Activated CD4-positive, alpha-beta T cell treated with anti-CD3 and anti-CD28 coated beads, Interleukin-2, amount 10 ng/mL, durations not matched to agents 7 days and 5 days (primary cell): ENCODE measurements at places on chromosomes 13 and 19.

GRCh38 chr19:36331353-36332228, 47.4 kb downstream of the ZFP14 start:
- DNase-seq: peak; percentile 73

DNA sequence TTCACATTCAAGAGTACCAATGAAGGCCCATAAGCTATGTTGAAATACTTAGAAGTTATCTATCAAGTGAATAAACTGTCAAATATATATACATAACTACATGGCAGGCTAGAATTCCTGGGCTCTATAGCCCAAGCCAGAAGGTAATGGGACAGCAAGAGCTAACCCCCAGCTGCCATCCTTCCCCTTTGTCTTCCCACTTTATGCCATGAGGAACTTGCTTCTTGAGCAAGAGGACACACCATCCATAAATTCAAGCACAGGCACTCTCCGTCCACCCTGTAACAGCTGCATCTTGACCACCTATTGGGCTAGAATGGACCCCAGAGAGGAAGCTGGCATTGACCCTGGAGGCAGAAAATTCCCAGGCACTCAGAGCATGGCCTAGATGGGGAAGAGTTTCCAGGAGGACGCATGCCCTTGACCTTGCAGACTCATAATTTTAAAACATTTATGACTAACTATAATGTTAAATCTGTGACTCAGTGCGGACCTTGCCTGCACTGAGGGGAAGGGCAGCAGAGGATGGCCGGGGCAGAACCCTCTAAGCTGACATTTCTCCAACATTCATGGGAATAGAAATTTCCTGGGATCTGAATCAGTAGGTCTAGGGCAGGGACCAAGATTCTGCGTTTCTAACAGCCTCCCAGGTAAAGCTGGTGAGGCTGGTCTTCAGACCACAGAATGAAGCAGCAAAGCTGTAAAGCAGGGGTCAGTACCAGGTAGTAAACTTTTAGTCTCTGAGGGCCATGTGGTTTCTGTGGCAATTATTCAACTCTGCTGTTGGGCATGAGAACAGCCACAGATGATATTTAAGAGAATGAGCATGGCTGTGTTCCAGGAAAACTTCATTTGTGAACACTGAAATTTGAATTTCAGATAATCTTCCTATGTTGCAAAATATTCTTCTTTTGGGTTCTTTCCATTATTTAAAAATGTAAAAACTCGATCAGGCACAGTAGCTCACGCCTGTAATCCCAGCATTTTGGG, 71.4 kb upstream of the CLDN10 start:
- DNase-seq: no peak

GRCh38 chr19:2326699-2327360, 1.6 kb downstream of the LSM7 start:
- DNase-seq: no peak

DNA sequence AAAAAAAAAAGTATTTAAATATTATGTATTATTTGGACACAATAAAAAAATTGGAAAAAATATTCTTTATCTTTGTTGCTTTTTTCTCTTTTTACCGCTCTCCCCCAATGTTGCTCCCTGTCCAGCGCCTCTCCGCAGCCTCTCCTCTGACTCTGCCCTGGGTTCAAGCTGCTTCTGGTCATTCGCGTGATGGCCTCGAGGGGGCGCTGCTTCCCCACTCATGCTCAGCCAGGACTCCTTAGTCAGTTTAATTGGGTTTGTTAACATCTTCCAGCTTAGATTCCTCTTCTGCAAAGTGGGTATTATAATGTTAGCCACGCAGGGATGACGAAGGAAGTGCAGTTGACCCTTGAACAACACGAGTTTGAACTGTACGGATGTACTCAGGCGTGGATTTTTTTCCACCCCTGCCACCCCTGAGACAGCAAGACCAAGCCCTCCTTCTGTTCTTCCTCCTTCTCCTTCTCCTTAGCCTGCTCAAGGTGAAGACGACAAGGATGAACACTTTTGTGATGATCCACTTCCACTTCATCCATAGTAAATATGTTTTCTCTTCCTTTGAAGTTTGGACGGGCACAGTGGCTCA, 4.9 kb upstream of the NWD1 start:
- peak; percentile 48 for DNase-seq

DNA sequence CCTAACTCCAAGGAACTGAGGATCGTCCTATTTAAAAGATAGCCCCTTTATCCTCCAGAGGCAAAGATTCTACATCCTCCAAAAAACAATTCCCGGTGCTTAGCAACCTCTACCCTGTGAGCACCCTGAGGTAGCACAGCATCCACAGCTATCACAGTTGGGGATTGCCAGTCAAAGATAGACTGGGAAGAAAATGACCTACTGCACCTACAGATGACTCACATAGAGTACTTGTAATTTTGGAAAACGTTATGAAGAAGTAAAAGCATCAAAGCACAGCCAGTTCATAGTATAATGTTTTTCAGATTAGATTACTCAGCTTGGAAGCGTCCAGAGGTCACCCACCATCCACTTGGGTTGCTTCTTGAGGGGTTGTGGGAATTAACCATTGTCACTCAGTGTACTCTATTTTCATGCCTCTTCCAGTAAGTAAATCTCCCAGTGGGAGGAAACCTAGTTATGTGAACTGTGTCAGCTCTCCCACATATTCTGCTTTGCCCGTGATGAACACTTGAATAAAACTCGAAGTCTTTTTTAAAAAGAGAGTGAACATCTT, 8.9 kb upstream of the FAM124A start:
- no peak for DNase-seq

GRCh38 chr13:99214232-99214631, 13.6 kb downstream of the UBAC2 start:
- DNase-seq: no peak

GRCh38 chr19:50686310-50687032, 33.1 kb downstream of the SHANK1 start:
- no peak for DNase-seq

GRCh38 chr19:39128516-39129079, 3.0 kb downstream of the PAK4 start:
- no peak for DNase-seq

DNA sequence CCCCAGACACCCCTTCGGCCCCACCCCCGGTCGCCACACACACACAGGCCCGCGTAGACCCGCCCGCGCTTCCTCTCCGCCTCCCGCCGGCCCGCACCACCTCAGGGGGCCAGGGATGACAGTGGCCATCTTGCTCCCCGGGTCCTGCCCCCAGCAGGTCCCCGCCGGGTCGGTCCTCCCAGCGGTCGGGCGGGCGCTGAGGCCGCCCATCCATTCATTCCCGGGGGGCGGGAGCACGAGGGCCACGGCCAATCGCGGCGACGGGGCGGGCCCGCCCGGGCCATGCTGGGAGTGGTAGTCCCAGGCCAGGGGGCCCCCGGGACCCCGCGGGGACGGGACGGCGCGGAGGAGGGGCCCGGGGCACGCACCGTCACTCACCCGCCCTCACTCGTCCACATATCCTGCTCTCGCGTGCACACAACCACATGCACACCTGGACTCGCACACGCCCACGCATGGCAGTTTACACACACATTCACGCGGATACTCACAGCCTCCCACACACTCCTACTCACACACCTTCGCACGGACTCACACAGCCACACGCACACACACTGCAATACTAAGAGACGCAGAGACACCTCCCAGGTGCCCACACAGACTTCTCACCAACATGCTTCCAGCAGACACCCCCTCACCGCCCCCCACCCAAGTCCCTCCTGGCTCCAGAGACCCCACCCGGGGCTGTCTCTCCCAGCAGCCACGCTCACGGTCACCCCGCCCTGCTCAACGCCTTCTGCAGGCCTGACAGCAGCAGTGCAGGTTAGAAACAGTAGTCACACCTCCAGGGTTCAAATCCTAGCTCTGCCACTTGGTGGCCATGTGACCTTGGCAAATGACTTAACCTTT, at the start of gene DPF1:
DPF1 (minus strand) TSS at position 209 of the 849 bp plus-strand sequence; CDS start at position 129, 80 bp downstream.
- peak; percentile 50 for DNase-seq

DNA sequence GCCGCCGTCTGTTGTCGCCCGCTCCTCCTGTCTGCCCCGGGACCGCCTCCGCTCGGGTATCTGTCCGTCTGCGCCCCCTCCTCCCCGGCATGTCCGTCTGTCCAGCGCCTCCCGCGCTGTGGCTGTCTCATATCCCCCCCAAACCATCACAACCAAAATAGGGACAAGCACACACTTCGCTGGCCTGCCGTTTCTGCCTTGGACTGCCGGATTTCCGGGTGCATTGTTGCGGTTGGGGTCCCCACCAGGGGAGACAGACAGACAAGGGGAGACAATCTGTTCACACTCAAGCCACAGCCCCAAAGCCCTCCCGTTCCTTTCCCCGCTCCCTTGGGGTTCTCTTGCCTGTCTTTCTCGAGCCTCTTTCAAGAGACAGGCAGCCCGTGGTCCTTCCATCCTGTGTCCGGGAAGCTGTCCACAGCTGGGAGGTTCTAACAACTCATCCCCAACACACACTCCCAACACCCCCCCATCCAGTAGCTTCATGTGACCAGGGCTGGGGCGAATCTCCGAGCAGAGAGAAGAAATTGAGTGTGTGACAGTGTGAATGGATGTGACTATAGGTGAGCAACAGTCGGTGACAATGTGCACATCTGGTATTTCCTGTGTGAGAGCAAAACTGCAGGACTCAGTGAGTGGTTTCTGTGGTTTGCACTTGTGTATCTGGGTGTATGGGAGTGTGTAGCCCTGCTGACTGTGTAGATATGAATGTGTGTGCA, 16.5 kb upstream of the FOSB start:
- DNase-seq: peak; percentile 69

DNA sequence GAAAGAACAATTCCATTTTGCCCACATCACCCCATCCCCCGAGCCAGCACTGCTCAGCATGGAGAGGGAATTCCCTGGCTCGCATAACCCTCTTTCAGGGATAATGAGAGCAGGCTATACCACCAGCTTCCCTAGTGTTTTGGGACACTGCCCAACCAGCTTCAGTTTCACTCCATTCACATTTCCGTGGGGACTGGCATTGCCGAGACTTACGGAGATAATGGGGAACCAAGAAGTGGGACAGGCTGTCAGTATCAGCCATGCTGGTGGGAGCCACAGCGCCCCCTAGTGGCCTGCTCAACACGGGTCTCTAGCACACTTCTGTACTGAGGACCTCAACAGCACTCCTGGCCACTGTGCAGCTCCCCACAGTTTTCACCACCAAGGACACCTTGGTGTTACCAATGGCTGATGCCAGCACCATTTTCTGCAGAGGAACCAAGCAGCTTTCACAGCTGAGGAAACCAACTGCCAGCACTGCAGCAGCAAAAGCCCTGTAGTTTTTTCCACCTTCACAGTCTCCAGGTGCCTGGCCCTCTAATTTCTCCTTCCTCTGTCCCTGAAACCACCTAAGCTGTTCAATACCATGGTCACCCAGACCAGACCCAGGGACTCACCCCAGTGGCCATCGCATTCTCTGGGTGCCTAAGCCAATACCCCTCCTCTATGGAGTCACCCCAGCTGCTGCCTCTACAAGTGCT, 23.7 kb downstream of the SLC6A16 start:
- peak; percentile 83 for DNase-seq

GRCh38 chr19:55152017-55152416, 3.0 kb upstream of the TNNT1 start:
- DNase-seq: no peak

GRCh38 chr13:32001769-32002168, 29.8 kb upstream of the FRY start:
- no peak for DNase-seq
